Stomach (tissue), 19 donors: ENCODE measurements at places on chromosomes 2 and 18. TPM values are rescaled to one million over a fixed set of nuclear protein-coding genes. Genes with fewer than 3 reads are reported as not detected.

GRCh38 chr2:119772128-119772527 lies 12.4 kb downstream of the PTPN4 start:
- DNase-seq = no peak

Gene INHBB
- total RNA-seq = 7.2 TPM

DNA sequence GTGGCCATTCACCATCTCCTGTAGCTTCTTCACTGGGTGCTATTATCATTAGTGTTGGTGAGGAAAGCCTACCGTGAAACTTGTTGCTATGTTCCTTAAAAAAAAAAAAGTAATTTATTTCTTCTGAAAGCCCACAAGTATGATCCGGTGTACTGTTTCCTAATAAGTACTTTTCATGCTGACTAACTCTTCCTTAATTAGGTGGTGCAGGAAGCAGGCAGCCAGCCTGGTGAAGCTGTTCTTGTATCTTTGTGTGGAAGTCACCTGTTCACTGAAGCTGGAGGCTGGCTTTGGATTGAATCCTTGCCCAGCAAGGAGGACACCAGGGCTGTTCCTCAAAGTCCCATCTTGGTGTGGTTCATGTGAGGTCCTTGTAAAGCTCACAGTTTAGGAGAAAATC lies 321.7 kb upstream of the THSD7B start:
- no peak for DNase-seq

Gene NOSTRIN
- total RNA-seq = 71.2 TPM

DNA sequence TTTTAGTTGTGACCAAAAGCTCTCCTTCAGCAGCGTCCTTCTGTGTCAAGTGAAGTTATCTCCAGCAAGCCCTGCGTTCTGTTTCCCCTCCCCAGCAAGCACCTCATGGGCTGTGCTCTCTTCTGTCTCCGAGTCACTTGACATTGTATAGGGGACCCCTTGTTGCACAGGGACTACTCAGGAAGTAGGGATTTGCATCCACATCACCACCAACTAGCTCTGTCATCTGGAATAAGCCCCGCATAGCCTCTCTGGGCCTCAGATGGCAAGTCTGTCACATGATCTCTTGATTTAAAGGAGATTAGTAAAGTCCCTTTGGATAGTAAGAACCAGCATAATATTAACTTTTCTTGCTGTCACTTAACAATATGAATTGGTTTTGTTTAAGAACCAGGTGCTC lies 32.0 kb upstream of the STPG4 start:
- no peak for DNase-seq

GRCh38 chr2:209936106-209936666 lies 66.3 kb upstream of the RPE start:
- DNase-seq = peak; percentile 44

Gene RIT2
- total RNA-seq = not detected

Gene ACKR3
- total RNA-seq = 35.0 TPM

GRCh38 chr2:190553254-190553653 lies 18.7 kb upstream of the NEMP2 start:
- no peak for DNase-seq

Gene EML6
- total RNA-seq = 4.0 TPM

Gene IL1A
- not detected for total RNA-seq

- no peak for DNase-seq
These were observed 122.1 kb downstream of the RPIA start for GRCh38 chr2:88813612-88814011.
